A549 treated with dexamethasone at 1 μM for 4 hours (cell line): ENCODE measurements at places on chromosomes 11 and 22. TPM values are rescaled to one million over a fixed set of nuclear protein-coding genes. Genes with fewer than 3 reads are reported as not detected.

The POU2AF3 gene
- total RNA-seq = 0.85 to 1.7 TPM (median 1.4 TPM) in 5 replicates

The LAYN gene
- 3.5 to 4.6 TPM (median 3.6 TPM) in 5 replicates for total RNA-seq

The AKIP1 gene
- 35.6 to 51.3 TPM (median 37.8 TPM) in 5 replicates for total RNA-seq

The SCGB1C1 gene
- total RNA-seq = not detected in 5 replicates

The SMARCB1 gene
- total RNA-seq = 49.6 to 56.0 TPM (median 54.7 TPM) in 5 replicates

The C11orf87 gene
- 0.02 TPM in 2 of 5 replicates, not detected in the others for total RNA-seq

The NLRP14 gene
- total RNA-seq = not detected in 5 replicates

The HIKESHI gene
- 34.1 to 37.0 TPM (median 35.3 TPM) in 5 replicates for total RNA-seq

The CD3G gene
- not detected in 5 replicates for total RNA-seq

The NXPE4 gene
- not detected in 5 replicates for total RNA-seq

The TCP11L1 gene
- 18.5 to 29.2 TPM (median 24.3 TPM) in 5 replicates for total RNA-seq

The PRDM11 gene
- 4.7 to 8.0 TPM (median 7.1 TPM) in 5 replicates for total RNA-seq

The CYP2D6 gene
- 0.23 to 0.57 TPM (median 0.51 TPM) in 5 replicates for total RNA-seq

The RIMBP3C gene
- total RNA-seq = 0.18 to 0.28 TPM (median 0.22 TPM) in 4 of 5 replicates, not detected in the other
